Inflammatory macrophage treated with lipopolysaccharide for 1 hour (primary cell): ENCODE measurements at places on chromosomes 5 and 9.

- no peak for DNase-seq
Observed at GRCh38 chr5:855771-856530, 5.2 kb upstream of the ZDHHC11 start.

GRCh38 chr5:125393221-125393815 lies 646.9 kb upstream of the ZNF608 start:
- no peak for DNase-seq

DNA sequence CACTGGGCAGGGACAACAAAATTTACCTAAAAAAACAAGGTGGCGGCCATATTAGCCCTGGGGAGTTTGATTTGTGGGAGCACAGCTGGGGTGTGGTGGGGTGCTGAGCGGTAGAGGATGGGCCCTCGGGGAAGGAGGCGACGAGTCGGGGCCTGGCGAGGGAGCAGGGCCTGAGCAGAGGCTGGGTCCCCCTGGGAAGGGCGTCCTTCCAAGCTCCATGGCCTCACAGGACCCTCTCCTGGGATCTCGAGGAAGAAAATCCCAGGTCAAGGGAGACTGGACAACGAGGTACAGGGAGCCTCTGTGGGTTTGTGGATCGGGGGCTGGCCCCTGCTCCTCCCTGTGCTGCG lies 165.5 kb downstream of the CACNA1B start:
- no peak for DNase-seq

- no peak for DNase-seq
Observed at GRCh38 chr5:145848854-145849253, 13.7 kb upstream of the PRELID2 start.

- no peak for DNase-seq
Observed at GRCh38 chr9:118829334-118829733, 539.9 kb downstream of the BRINP1 start.

- DNase-seq: no peak
Observed at GRCh38 chr9:137312852-137313325, 10.8 kb upstream of the NRARP start.

DNA sequence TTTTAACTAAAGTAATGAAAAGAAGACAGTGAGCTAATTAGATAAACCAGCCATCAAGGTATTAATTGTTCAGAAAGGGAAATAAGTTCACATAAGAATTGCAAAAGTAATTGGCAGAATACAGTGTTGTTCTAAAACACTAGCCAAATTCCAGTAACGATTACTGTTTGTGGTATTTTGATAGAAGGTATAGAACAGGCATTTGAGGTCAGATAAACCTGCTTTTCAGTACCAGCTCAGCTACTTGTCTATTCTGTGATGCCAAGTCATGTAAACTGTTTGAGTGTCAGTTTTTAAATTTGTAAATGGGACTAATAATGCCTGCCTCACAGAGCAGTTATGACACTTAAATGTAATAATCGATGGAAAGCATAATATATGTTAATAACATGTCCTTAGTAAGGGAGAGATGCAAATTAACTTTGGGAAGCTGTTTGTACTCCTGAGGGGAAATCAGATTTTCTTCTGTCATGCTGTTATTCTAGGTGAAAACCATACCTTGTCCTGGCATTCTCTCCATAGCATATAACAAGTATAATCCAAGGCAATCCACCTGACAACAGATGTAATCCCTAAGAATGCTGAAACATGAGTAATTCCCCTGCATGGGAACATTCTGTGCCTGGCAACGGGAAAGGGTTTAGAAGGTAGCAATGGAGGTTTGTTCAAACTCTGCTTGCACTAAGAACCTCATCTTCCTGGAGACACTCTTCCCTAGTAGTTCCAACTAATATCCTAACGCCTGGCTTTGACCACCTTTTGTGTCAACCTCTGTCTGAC lies 509.5 kb upstream of the PAPPA start:
- no peak for DNase-seq

DNA sequence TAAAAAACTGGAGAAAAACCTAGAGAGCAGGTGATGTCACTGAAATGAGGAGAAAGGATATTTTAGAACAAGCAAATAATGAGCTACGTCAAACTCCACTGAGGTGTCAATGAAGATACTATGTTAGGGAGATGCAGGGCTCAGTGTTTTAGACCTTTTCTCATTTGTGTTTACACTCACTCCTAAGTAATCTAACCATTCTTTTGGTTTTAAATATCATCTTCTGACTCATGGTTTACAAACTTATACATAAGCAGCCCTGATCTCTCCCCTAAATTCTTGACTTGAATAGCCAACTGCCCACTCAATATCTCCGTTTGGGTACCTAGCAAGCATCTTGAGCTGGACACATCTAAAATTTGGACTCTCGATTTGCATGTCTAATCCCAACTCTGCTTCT lies 272.4 kb downstream of the MEF2C start:
- DNase-seq: no peak

DNA sequence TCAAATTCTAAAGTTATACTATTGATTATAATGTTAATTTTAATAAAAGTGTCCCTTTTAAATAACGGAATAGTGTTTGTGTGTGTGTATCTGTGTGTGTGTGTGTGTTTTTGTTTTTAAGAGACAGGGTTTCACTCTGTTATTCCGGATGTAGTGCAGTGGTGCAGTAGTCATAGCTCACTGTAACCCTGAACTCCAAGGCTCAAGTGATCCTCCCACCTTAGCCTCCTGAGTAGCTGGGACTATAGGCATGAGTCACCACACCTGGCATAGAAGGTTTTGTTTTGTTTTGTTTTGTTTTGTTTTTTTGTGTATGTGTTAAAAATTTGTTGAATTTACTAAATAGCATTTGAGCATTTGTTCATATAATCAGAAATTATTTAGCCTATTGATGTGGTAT lies 64.6 kb downstream of the YTHDC2 start:
- DNase-seq: no peak

DNA sequence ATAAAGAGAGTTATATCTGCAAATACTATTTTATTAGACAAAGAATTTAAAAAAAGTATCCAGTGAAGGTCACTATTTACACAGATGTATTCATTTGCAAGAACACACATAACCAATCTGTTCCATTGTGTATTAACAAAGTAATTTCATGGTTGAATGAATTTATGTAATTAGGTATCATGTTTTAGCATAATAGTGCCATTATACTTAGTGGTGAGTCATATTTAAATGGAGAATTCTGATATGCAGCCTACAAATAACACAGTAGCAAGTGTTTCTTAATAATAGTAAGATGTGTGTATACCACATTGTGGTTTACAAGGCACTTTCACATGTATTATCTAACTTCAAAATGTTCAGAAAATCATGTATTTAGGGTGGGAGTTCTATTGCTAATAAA lies 1028.5 kb upstream of the ACO1 start:
- no peak for DNase-seq

- DNase-seq: no peak
Observed at GRCh38 chr9:106529616-106530015, 333.4 kb upstream of the ZNF462 start.

DNA sequence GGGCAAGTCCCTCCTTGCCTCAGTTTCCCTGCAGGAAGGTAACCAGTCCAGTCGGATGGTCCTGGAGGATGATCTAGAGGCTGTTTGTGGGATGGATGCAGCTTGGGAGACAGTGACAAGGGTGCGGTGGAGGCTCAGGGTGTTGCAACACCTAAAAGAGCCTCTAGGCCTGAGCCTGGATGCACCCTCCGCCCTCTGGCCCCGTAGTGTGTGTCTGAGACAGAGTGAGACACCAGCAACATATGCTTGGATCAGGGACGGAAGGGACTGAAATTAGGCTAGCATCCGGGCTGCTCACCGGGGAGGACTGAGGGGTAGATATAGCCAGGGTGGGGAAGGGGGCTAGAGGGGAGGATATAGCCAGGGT lies 1.1 kb downstream of the CRAT start:
- DNase-seq: peak; percentile 35

DNA sequence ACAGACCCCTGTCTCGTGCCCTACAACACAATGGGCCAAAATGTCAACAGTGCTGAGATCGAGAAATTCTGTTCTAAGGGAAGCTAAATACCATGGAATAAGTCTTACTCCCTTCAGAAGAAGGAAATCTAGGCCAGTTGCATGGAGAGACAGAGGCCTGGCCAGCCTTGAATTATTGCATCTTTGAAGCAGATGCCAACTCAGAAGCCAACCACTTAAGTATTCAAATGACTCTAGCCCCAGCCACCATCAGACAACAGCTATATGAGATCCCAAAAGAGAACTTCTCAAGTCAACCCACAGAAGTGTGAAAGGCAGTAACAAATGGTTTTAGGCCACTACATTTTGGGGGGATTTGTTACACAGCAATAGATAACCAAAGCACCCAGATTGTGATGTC lies 180.1 kb downstream of the ACTL7B start:
- DNase-seq: no peak

DNA sequence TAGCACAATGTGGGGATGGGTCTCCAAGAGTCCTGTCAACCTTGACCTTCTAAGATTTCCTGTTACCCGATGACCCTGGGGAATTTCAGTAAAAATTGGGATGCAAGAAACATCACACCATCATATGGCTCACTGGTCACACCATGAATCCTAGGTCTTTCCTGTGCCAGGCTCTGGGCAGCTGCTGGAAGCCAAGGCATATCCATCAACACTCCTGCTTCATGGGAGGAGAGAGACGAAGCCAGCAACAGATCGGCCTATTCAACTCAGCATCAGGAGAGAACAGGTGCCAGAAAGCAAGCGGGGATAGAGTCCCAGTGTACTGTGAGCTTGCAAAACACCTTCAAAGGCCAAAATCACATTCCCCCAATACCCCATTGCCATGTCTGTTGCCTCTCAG lies 6.5 kb upstream of the NEK6 start:
- DNase-seq: no peak

DNA sequence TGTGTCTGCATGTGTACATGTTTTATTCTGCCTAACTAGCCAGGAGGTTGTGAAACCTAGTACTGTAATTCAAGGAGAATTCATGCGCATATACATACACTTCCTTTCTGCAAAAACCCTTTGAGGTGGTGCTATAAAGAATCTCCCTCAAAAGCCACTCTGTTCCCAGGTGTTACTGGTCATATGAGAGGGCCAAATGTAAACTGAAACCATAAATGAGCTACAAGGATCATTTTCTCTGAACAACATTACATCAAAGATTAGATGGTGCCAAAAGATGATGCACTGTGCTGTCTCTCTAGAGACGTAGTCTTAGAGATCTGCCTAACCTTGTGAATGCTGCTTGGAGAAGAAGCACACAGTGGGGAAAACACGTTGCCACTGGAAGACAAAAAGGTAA lies 15.7 kb downstream of the NREP start:
- no peak for DNase-seq

DNA sequence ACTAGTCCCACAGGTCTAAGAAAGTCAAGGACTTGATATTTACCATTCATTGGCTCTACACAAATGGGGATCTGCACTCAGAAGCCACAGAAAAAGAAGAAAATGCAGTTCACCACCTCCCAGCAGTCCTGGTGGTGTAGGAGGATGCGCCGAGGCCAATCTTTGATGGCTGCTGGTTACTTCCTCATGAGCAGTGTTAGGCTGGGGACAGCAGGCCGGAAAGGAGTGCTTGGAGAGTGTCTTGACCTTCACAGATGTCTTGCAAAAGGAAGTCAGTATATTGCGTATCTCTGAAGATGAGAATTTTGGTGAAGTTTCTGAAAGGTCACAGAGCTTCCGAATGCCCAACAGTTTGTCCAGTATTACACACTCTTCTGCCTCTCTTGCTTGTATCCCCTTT lies 597.0 kb downstream of the EBF1 start:
- DNase-seq: peak; percentile 74

GRCh38 chr9:36486933-36487481 lies 85.7 kb upstream of the MELK start:
- DNase-seq: peak; percentile 40

DNA sequence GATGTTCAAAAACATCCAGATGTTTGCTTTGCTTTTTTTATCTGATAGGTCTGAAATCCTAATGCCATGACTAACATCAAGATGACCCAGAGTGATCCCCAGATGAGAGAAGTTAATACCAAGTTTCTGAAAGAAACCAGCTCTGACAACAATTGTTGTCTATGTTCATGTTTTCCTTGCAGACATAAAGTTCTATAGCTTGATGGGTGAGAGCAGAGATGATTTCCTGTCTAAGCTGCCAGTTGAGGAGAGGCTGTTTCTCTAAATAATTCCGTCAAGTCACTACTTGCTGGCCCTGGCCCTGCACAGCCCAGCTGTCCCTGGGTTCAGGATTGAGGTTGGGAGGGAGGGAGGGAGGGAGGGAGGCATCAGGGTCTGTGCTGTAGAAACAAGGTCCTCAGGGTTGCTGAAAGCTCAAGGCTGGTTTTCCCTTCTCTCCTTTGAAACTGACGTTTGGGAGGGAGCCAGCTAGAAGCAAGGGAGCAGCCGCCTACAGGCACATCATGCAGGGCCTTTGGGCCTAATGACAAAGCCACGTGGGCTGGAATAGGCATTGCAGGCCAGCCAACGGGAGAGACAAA lies 3.9 kb downstream of the SPARC start:
- peak; percentile 55 for DNase-seq

DNA sequence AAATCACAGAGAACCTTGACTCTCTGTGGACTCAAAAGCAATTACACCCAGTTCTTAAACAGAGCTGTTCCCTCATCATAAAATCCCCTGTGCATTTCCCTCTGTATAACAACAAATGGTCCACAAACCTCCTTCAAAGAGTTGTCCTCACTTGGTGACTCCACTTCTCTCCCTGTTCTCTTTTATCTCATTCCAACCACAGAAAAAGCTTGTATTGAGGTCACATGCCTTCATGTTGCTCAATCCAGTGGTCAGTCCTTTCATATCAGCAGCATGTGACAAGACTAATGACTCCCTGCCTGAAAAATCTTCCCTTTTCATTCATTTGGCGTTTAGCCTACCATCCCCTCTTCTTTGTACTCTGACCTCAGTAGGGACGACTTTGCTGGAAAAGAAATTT lies 158.0 kb downstream of the DEPDC1B start:
- peak; percentile 76 for DNase-seq

DNA sequence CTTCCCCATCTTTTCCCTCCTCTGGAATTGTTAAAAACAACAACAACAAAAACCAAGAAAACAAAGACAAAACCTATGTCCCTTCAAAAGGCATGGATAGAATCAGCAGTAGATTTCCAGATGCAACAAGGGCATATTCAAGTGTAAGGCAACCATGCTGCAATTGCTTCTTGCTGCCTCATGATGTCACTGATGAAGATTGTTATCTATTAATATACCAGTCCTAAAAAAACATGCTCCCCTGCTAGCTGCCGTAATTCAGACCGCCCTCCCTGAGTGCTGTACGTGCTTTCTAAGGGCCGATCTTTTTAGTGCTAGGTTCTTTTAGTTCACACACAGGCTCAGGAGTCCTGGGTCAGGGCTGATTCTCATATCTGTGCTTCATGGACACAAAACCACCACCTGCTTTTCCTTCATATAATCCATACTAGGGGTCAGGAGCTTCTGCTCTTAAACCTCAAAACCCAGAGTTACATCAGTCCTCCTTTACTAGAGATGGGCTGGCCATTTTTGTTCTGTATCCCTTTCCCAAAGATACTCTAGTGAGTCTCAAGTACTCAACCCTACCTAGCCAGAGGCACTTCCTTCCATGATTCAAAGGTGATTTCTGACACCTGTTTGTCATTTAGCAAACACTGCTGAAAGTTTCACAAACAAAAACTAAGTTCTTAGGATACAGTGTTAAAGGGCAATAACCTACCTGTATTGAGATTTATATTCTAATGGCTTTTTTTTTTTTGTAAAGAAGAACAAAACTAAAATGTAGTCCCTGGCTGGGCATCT lies 82.1 kb downstream of the GIN1 start:
- DNase-seq: no peak
